ENCODE measurements at places on chromosomes 7 and 10.

DNA sequence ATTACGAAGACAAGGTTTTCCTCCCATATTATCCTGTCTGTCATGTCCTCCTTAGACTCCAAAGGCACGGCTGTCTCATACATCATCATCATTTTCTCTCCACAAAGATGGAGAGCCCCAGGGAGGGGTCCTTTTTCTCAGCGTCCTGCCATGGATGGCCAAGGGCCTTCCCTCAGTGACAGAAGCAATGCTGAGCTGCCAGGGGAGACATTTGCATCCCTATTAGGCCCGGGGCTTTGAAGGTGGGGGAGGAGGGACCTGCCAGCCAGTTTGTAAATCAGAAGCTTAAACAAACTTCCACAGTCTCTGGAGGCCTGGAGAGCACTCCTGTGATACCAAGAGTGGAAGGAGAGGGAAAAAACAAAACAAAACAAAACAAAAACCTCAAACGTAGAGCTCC is 112.4 kb upstream of the ADO start:
- no peak for DNase-seq

- no peak for DNase-seq
Measured at GRCh38 chr10:68816796-68817412, 10.4 kb upstream of the STOX1 start.

DNA sequence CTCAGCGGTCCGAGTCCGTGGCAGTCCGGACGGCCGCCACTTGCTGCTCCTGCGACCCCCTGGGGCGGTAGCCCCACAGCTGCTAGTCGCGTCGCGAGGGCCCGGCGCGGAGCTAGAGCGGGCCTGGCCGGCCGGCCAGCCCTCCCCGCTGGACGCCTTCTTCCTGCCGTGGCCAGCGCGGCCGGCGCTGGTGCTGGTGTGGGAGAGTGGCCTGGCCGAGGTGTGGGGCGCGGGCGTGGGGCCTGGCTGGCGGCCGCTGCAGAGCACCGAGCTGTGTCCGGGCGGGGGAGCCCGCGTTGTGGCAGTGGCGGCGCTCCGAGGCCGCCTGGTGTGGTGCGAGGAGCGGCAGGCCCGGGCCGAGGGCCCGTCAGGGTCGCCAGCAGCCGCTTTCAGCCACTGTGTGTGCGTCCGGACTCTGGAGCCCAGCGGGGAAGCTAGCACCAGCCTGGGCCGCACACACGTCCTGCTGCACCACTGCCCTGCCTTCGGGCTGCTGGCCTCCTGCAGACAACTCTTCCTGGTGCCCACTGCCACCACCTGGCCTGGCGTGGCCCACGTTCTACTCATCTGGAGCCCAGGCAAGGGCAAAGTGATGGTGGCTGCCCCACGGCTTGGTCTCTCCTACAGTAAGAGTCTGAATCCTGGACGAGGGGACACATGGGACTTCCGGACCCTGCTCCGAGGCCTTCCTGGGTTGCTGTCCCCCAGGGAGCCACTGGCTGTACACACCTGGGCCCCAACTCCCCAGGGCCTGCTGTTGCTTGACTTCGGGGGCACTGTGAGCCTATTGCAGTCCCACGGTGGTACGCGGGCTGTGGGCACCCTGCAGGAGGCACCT is 631 bp downstream of the HPS6 start:
- no peak for DNase-seq

DNA sequence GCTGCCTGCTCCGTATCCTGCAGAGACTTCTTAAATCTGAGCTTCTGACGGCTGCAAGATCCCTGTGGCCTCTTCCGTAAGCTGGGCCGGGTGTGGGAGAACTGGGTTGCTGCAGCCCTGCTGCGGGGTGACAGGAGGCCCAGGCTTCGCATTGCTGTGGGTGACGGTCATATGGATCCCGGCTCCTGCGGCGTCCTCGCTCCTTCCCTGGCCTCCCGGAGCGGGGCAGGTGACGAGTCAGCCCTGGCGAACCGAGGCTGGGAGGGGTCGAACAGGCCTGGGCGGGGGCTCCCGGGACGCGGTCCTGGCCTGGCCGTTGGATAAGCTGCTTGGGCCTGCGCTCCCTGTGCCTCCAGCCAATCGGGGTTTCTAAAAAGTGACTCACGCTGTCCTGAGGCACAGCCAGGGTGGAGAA is 7.8 kb upstream of the UBE2D1 start:
- no peak for DNase-seq
